CD4-positive, alpha-beta T cell treated with Interleukin-17A for 1 hour (primary cell): ENCODE measurements at places on chromosomes 1 and 21.

GRCh38 chr1:9960706-9961562, 17.7 kb downstream of the NMNAT1 start:
- no peak for DNase-seq

DNA sequence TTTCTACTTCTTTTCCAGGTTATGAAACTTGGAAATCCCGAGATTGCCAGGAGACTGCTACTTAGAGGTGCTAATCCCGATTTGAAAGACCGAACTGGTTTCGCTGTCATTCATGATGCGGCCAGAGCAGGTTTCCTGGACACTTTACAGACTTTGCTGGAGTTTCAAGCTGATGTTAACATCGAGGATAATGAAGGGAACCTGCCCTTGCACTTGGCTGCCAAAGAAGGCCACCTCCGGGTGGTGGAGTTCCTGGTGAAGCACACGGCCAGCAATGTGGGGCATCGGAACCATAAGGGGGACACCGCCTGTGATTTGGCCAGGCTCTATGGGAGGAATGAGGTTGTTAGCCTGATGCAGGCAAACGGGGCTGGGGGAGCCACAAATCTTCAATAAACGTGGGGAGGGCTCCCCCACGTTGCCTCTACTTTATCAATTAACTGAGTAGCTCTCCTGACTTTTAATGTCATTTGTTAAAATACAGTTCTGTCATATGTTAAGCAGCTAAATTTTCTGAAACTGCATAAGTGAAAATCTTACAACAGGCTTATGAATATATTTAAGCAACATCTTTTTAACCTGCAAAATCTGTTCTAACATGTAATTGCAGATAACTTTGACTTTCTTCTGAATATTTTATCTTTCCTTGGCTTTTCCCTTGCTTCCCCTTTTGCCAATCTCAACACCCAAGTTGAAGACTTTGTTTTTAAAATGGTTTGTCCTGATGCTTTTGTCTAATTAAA, 4.0 kb downstream of the CDKN2C start:
- no peak for DNase-seq

GRCh38 chr1:167161242-167161641, 59.4 kb upstream of the POU2F1 start:
- DNase-seq: no peak

DNA sequence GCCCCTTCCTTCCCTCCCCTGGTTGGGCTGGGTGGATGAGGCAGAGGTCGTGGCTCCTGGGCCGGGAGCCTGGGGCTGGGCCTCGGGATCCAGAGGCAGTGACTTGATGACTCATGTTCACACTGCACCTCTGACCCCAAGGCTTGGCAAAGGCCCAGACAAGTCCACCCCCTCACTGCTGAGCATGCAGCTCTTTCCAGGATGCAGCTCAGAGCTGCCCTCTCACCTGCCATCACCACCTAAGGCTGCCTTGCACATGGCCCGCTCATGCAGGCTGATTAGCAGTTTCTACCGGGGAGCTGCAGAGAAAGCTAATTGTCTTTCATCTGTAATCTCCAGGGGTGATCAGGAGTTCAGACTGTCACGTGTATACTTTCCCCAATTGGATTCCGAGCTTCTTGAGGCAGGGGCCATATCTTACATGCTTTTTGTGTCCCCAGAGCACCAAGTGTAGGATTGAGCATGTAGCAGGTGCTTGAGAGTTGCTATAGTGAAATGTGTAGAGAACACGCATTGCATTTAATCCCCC, 62.1 kb downstream of the LRRN2 start:
- no peak for DNase-seq

DNA sequence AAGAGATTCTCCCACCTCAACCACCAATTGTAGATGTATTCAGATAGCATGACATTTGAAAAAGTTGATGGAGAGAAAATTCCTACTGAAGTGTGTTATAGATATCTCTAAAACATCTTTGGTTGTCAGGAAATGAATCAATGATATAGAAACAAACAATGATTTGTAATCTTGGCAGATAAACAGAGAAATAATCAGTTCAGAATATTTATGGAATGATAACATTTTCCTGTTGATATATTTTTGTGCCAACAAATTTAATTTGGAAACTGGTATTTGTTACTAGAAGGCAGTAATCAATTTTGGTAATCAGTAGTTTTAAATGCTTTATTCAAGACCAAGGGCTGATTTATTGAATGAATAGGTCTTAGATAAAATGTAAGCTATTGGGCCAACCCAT, 695.6 kb downstream of the USP25 start:
- no peak for DNase-seq

- DNase-seq: peak; percentile 62
Measured at GRCh38 chr1:182430263-182431068, 19.5 kb upstream of the RGSL1 start.

- DNase-seq: no peak
Measured at GRCh38 chr1:164602480-164603093, 43.6 kb downstream of the PBX1 start.

- no peak for DNase-seq
Measured at GRCh38 chr1:3117879-3118278, 48.9 kb downstream of the PRDM16 start.

- no peak for DNase-seq
Measured at GRCh38 chr1:228972576-228972975, 237.3 kb downstream of the RHOU start.

- no peak for DNase-seq
Measured at GRCh38 chr1:24801176-24801575, 55.9 kb downstream of the CLIC4 start.

GRCh38 chr1:239732770-239733169, 346.4 kb downstream of the CHRM3 start:
- DNase-seq: no peak

DNA sequence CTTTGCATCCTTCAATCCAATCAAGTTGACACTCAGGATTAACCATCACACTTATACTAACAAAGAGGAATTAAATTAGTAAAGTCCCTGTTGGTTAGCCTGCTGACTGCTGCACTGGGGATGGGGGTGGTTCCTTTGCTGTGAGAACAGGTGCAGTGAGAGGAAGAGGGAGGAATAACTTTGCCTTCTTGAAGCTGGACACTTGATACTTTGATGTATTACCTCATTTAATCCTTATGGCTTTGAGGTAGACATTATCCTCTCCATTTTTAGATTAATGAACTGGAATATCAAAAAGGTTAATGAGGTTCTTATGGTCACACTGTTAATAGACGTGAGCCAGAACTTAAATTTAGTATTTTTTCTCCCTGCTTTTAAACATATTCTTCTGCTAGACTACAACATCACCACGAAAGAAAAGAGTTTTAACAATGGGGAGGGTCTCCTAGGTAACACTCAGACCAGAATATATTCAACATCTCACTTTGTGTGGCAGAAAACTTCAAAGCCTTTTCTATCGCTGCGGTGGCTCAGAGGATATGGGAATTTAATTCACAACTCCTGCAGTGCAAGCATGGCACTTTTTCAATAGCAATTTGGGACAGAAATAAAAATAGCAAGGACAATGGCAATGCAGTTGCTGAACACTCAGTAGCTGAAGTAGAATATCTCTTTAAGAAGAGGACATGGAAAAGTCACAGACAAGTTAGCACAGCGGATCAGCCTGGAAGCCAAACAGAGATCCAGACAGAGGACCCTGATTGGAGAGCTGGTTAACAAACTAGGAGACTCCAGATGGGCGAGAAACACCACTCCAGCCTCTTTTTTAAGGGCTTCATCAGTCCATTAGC, 68.8 kb upstream of the DNAH14 start:
- no peak for DNase-seq

- DNase-seq: no peak
Measured at GRCh38 chr1:18721041-18721440, 90.4 kb downstream of the PAX7 start.

GRCh38 chr1:36091698-36092097, 3.0 kb downstream of the ADPRS start:
- DNase-seq: no peak

GRCh38 chr1:171191992-171192391, 6.9 kb downstream of the FMO2 start:
- DNase-seq: no peak

DNA sequence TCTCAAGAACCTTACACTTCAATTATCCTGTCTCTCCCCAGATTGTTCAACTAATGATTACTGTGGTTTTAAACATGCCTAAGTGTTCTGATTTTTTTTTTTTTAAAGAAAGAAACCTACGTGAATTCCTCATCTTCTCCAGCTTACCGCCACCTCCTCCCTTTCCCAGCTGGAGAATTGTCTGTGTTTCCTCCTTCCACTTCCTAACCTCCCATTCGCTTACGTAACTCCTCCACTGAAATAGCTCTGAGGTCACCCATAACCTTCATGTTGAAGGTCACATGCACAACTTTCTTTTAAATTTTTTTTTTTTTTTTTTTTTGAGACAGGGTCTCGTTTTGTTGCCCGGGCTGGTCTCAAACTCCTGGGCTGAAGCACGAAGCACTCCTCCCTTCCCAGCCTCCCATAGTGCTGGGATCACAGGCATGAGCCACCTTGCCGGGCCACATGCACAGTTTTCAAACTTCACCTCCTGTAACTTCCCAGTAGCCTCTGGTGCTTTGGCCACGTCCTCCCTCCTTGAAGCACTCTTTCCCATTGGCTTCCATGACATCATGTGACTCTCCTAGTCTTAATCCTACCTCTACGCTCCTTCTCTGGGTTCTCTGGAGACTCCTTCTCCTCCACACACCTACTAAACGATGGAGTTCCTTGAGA, 9.8 kb upstream of the CAPZB start:
- DNase-seq: no peak

- no peak for DNase-seq
Measured at GRCh38 chr1:200693327-200693726, 23.6 kb upstream of the DDX59 start.

- peak; percentile 11 for DNase-seq
Measured at GRCh38 chr21:38277501-38278131, 20.8 kb downstream of the KCNJ15 start.

- DNase-seq: no peak
Measured at GRCh38 chr1:244211559-244211944, 160.5 kb downstream of the ZBTB18 start.

- DNase-seq: peak; percentile 49
Measured at GRCh38 chr1:185156288-185156853, 382 bp downstream of the TRMT1L start.

GRCh38 chr1:175725684-175726083, 17.7 kb downstream of the TNR start:
- no peak for DNase-seq

GRCh38 chr1:223244366-223245103, 101.5 kb upstream of the TLR5 start:
- peak; percentile 37 for DNase-seq

GRCh38 chr1:59178339-59179187, 118.3 kb upstream of the FGGY start:
- DNase-seq: no peak

- DNase-seq: no peak
Measured at GRCh38 chr1:57111175-57111574, 145.4 kb upstream of the C8B start.

DNA sequence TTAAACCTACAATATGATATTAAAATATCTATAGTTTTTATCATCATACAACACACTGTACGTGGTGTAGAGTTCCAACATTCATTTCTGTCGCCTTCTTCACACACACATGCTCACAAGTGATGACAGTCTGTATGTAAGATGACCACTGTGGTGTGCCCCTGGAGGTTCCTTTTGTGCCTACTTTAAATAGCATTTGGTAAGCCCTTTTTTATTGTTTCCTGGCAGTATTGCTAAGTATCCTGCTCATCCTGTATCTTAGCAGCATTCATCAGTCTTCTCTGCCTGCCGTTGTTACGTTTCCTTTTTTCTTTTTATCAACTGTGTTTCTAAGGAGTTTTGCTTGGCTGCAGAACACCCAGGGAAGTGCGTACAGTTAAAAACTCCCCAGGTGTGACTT, 231.4 kb downstream of the CHRM3 start:
- no peak for DNase-seq

GRCh38 chr1:81811757-81812371, 11.1 kb downstream of the ADGRL2 start:
- no peak for DNase-seq

DNA sequence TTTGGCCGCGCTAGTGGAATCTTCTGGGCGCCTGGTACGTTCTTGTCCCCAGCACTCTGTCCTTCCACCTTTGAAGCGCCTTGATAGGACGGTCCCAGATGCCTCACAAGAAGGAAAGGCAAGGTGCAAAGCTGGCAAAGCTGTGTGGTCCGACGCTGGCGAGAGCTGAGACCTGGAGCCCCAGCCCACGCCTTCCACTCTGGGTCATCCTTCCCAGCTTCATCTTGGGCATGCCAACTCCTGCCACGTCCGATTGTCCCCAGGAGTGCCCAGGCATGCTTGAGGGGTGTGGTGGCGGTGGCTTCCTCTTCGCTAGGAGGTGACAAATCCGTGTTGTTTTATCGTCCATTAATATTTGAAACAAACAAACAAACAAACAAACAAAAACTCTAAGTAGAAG, 123.9 kb upstream of the DPYD start:
- no peak for DNase-seq

DNA sequence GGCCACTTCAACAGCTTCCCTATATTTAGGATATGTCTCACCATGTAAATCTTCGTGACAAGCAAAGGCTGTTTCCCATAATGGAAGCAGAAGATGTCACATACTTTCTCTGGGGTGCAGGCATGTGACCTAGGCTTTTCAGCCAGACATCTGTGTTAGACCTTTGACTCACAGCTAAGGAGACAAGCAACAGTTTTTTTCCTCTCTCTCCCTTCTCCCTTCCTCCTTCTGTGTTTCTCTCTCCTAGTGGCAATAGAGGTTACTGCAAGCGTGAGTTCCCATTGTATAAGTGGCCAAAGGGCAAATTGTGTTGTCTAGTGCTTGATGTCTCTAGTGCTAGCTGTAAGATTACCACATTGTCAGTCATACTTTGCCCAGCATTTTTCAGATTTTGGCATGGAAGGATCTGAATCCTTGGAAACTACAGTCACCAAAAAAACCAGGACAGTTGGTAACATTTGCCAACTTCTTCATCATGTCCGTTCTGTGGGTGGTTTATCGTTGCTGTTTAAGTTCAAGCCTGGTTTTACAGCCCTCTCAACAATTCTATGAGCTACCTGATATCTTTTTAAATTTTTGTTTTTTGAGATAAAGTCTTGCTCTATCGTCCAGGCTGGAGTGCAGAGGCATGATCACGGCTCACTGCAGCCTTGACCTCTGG, 44.4 kb upstream of the RABGAP1L start:
- peak; percentile 53 for DNase-seq

GRCh38 chr1:58649555-58649954, 50.3 kb downstream of the MYSM1 start:
- peak; percentile 18 for DNase-seq

- DNase-seq: peak; percentile 4
Measured at GRCh38 chr1:234214129-234214910, 158.9 kb upstream of the COA6 start.

GRCh38 chr21:38186661-38187270, 70.0 kb upstream of the KCNJ15 start:
- DNase-seq: no peak

GRCh38 chr1:4468386-4468785, 186.0 kb upstream of the AJAP1 start:
- DNase-seq: no peak

DNA sequence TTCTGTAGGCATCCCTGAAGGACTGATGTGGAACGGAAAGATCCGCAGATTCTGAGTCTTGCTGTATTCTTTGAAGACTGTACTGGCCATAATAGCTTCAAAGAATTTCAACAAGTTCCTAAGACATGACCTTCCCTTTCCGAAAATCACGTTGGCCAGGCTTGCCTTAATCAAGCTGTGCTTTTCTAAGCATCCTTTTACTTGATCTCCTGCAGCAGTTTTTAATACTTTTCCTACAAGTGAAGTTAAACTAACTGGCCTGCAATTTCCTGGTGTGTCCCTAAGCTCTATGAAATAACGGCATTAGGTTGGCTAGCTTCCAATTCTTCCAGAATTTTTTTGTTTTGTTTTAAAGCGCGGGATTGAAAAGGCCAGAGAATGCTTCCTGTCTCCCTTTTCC, 40.3 kb downstream of the SPAG17 start:
- no peak for DNase-seq
